Inflammatory macrophage (primary cell): ENCODE measurements at places on chromosomes 7 and 10.

GRCh38 chr7:144776447-144776846, 59.4 kb downstream of the TPK1 start:
- no peak for DNase-seq

DNA sequence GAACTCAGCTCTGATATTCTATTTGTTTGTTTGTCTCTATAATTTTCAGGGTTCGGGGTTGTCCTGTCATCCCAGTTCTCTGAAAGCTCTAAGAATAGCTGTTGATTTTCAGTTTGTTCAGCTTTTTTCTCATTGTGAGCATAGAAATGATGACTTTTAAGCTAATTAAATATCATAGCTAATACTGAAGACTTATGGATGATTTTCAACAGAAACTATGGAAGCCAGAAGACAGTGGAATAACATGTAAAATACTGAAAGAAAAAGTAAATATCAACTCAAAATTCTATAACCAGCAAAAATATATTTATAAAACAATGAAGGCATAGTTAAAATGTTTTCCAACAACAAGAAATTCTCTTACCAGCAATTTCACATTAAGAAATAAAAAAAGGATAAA, 96.4 kb upstream of the ETV1 start:
- no peak for DNase-seq

DNA sequence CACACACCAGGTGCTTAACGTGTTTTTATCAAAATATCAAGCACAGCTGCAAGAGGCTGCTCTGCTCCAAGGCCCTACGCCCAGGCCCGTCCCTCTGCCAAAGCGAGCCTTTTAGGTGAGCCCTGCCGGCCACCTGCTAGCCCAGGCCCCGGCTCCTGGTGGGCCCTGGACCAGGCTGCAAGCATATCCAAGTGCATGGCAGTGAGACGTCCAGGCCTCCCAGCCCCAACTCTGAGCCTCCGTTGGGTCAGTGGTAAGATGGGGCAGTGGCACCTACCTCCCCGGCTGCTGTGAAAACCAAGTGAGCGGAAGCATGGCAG, 136.2 kb downstream of the LHPP start:
- no peak for DNase-seq

GRCh38 chr10:5570007-5570655, 45.4 kb downstream of the CALML3 start:
- DNase-seq, result no peak

GRCh38 chr7:39642896-39643295, 19.5 kb downstream of the RALA start:
- DNase-seq, result no peak

DNA sequence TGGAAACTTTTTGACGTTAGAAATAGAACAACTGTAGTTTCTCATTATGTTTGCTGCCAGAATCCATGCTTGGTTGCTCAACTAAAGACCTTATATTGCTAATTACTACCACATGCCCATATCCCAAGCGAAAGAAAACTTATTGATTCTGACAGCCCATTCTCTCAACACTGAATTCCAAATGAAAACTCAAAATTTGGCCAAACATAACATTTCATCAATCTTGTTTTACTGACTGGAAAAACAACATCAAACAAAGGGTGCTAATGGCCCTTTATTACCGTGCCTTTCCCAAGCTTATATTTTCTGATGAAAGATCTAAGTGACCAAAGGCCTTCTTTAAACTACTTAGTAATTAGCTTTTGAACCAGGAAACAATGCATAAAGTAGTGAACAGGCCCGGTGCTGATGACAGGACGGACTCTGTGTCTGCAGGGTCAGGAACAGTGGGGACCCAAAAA, 531.8 kb downstream of the KCNMA1 start:
- no peak for DNase-seq

- DNase-seq, result no peak
Observed at GRCh38 chr10:48439581-48440041, 133.1 kb downstream of the MAPK8 start.

GRCh38 chr10:28980264-28980663, 302.9 kb downstream of the BAMBI start:
- no peak for DNase-seq

DNA sequence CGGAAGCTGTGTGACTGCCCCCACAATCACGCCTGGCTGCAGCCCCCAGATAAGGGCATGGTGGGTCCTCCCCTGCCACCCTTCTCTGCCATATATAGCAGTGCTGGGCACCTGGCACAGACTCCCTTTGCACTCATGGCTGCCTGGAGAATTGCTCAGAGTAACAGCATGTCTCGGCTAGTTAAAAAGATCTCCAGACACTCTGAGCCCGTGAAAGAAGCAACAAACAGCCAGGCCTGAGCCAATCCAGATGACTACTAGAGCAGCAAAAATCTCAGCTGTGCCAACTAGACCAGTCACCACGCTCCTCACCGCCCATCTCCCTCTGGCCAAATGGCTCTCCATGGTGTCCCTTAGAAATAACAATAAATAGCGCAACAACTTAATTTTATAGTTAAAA, 71.3 kb downstream of the PARD3 start:
- DNase-seq, result no peak

- no peak for DNase-seq
Observed at GRCh38 chr10:36602374-36602773, 523.0 kb upstream of the ANKRD30A start.

DNA sequence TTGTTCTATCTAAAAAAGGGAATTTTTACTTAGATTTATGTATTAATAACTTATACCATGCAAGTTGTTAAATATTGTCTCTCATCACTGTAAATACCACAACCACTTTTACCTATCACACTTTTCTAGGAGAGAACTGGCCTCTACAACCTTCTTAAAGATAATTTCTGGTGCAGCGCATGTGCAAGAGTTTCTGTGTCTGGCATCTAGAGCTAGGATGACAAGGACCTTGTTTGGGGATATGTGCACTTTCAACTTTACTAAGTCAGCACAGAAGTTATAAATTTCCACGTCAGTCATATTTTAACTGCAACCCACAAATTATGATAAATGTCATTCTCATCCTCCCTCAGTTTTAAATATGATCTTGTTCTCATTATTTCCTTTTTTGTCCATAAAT, 156.9 kb upstream of the ADCY1 start:
- no peak for DNase-seq

GRCh38 chr10:10125676-10126075, 892.0 kb upstream of the CELF2 start:
- peak; percentile 24 for DNase-seq

DNA sequence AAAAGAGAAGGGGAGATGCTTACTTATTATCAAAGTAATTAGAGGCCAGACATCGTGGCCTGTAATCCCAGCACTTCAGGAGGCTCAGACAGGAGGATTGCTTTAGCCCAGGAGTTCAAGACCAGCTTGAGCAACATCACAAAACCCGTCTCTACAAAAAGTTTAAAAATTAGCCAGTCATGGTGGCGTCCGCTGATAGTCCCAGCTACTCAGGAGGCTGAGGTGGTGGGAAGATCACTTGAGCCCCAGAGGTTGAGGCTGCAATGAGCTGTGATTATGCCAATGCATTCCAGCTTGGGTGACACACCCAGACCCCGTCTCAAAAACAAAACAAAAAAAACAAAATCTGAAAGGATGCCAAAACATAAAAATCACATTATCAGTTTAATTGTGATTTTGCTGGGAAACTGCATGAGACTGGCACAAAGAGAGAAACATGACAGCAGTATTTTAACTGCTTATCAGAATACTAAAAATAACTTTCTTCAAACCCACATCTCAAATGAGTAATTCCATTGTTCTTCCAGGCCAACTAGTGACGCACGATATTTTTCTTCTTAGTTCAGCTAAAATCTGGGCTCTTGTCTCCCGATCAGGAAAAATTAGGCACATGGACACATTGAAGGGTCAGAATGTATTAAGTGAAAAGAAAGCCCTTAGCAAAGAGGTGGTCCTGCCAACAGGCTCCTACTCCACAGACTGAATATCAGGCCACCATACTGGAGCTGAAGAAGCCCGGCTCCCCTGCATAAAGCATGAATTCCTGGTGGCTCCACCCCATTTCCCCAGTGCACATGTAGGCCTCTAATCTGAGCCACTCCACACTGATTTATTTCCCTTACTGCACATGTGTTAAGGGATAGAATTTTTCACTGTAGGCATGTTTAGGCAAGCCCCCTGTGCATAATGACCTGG, 9.6 kb upstream of the CCM2 start:
- DNase-seq, result no peak

GRCh38 chr7:106979551-106980357, 64.8 kb upstream of the PRKAR2B start:
- DNase-seq, result no peak

DNA sequence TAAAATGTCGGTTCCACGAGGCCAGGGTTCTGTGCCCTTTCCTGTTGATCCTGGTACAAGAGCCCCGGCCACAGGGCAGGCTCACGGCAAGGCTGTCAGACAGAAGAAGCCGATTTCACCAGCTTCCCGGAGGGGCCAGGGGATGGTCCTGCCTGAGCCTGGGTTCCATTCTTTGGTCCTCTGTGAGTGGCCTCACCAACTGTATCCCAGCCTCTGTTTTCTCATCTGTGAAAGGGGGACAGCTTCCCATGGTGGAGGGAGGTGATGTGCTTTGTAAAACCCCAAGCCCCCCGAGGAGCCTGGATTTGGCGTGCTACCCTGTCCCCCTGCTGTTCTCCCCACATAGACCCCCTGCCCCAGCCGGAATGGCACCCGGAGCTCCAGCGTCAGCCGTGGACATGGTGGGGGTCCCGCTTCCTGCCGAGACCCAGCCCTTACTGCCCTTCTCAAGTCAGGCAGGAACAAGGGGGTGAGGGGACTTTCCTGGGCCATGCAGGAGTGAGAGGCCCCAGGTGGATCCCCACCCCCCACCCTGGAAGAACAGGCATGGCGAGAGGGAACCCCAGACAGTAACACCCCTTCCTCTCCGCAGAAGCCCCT, 28.3 kb upstream of the ELFN1 start:
- DNase-seq, result no peak
